ENCODE measurements at places on chromosomes 5 and 9.

- no peak for DNase-seq
Measured at GRCh38 chr5:644509-644908, 32.4 kb downstream of the CEP72 start.

DNA sequence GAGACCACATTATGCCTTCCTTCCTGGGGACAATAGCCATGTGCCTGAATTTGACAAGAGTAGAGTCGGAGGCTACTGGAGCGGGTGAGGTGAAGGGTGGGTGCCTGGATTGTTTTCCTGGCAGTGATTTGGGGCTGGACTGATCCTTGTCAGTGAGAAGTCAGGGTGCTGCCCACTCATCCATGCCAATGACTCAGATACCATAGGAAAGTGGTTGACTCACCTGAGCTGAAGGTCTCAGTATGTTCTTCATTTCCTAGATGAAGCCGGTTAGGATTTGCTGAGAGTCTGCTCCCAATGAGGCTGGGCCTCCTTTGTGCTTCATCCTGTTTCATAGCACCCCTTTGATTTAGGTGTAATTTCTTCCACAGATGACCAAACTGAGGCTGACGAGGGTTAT is 366.0 kb downstream of the KDM4C start:
- no peak for DNase-seq

- DNase-seq: no peak
Measured at GRCh38 chr9:1294641-1295258, 244.6 kb downstream of the DMRT2 start.

DNA sequence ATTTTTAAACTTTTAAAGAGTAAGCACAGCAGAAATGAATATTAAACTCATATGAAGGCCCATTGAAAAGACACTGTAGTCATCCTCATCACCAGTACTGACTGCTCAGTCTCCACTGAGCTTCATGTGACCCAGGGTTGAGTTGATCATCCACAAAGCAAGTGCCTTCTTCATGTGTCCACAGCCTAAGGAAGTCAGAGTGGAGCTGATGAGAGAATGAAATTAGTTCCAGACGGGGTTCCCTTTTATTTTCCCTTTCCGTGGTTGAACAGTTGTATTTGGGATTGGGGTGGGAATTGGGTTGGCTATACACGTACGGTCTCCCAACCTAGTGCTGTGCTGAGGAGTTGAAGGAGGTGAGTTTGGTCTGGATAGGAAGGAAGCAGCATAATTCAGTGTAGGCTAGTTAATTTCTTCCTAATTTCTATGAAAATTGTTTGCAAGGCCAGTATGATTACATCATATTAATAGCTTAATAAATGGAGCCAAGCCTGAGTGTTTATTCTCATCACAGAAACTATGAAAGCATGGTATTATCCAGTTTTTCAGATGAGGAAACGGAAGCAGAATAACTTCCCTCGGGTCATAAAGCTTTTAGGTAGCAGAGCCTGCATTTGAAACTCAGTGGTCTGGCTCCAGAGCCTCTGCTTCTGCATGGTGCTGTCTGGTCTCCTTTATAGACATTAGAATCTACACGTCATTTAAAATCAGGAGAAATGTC is 103.9 kb upstream of the DMRT1 start:
- DNase-seq: no peak

- no peak for DNase-seq
Measured at GRCh38 chr5:80276186-80276585, 20.3 kb upstream of the SERINC5 start.

GRCh38 chr5:125011014-125011413 is 264.6 kb upstream of the ZNF608 start:
- DNase-seq: no peak

- no peak for DNase-seq
Measured at GRCh38 chr5:112573441-112573840, 154.4 kb upstream of the EPB41L4A start.

Data from fibroblast of skin of left biceps (primary cell).